ENCODE measurements at places on chromosomes 7 and 10.

GRCh38 chr10:32939296-32940111 lies 18.5 kb downstream of the ITGB1 start:
- DNase-seq = no peak

DNA sequence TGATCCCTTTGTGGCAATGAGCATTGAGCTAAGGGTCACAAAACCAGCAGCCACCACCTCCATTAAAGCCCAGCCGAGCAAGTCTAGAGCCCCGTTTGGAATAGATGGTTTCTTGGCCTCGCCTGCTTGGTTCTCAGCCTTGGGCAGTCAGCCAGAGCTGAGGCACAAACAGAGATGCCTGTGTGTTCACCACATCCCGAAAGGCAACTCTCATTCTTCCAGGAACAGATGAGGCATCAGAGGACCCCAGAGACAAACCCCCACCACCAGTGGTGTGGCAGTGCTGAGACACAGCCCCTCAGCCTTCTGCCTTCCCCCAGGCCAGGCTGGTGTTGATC lies 203.3 kb upstream of the ZMIZ1 start:
- no peak for DNase-seq

DNA sequence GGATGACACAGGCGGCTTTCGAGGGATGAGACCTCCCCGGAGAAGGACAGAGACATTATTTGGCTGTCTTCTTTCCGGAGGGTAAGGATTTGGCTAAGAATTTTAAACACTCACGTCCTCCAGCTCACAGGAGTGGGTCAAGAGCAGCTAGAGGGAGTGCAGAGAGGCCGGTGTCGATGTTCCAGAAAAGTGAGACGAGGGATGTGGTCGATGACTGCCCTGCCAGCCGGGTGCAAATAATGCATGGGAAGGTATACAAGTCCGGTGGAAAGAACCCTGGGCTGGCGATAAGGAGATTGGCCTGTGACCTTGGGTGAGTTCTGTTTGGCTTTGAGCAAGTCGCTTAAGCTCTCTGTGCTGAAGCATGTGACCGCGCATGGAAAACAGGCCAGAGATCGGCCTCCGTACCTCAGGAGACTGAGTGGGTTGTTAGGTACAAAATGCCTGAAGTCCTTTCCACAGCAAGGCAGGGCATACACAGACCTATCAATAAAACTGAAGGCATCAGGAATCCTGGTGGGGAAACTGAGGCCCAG lies 149.1 kb downstream of the UBE2H start:
- DNase-seq = no peak

- no peak for DNase-seq
These were observed 25.0 kb downstream of the RTKN2 start for GRCh38 chr10:62243647-62243997.

- no peak for DNase-seq
These were observed 345.1 kb downstream of the GLRX3 start for GRCh38 chr10:130481076-130481930.

DNA sequence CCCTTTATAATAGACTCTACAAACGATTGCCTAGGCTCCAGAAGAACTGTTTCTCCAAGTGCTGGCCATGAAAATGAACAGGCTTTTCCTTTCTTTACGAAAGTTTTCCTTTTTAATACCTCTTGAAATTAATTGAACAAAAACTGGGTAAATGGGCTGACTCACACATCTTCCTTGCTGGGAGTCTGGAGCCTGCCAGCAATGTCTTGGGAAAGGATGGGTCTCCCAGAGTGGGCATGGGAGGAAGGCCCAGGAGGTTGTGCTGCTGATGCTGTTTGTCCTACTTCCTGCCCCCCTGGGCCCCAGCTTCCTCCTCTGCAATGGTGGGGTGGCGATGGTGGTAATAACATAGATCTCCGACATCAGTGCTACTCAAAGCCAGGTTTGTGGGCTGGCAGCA lies 174.1 kb downstream of the RPS24 start:
- no peak for DNase-seq

- DNase-seq = no peak
These were observed 10.9 kb downstream of the CDHR1 start for GRCh38 chr10:84205049-84205852.

GRCh38 chr10:104937567-104937966 lies 296.5 kb downstream of the SORCS3 start:
- no peak for DNase-seq

GRCh38 chr7:107090457-107090856 lies 46.0 kb downstream of the PRKAR2B start:
- DNase-seq = no peak

DNA sequence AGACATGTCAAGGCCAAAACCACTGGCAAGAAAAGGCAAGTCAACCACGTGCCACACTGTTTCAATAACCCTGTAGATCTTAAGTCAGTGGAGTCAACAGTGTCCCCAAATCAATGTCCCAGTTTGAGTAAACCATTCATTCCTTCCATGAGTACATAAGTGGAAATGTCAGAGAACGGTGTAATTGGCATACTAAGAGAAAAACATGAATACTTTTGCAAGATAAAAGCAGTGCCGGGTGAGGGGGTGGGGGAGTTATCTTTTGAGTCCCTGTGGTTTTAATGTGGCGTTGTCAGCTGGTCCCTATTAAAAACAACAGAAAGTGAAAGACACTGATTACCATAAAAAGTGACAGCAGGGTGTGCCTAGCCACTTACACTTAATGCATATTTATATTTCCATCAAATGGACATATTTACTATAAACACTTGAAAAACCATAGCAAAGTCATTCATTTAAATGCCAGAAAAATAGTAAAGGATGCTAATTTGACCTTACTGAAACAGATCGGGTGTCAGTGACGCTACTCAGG lies 37.8 kb downstream of the RSU1 start:
- no peak for DNase-seq

DNA sequence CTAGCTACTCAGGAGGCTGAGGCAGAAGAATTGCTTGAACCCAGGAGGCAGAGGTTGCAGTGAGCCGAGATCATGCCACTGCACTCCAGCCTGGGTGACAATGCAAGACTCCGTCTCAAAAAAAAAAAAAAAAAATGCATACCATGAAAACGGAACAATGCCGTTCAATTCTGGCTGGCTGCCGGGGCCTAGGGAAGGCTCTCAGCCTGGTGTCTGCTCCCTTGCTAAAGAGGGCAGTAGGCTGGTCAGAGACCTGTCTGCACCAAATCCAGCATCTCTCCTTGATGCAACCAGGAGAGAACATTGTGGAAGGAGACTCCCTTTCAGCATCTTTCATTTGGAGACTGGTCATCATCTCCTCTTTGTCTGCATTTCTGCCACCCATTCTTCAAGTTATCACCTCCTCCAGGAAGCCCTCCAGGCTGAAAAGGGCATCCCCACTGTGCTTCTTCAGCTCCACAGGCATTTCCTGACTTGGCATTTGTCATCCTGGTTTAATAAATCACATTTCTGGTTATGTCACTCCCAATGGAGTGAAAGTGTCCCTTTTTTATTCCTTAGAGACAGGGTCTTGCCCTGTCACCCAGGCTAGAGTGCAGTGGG lies 24.7 kb downstream of the MYL10 start:
- no peak for DNase-seq

- DNase-seq = no peak
These were observed 39.8 kb downstream of the CFAP58 start for GRCh38 chr10:104393387-104393786.

DNA sequence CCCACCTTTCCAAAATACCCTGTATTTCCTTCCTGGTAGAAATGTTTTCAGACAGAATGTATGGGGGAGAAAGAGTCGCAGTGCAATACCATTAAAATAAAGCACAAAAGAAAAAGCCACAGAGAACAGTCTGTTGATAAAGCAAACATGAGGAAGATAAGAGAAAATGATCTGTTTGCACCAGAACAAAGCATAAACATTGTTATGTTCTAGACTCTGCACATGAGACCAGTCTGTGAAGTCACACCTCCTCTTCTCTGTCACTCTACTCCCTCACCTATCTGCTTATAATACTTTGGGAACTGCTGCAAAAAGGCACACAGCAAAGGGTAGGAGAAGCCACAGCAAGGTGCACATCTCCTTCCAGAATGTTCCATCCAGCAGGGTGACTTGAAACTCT lies 67.2 kb upstream of the LRGUK start:
- DNase-seq = no peak

DNA sequence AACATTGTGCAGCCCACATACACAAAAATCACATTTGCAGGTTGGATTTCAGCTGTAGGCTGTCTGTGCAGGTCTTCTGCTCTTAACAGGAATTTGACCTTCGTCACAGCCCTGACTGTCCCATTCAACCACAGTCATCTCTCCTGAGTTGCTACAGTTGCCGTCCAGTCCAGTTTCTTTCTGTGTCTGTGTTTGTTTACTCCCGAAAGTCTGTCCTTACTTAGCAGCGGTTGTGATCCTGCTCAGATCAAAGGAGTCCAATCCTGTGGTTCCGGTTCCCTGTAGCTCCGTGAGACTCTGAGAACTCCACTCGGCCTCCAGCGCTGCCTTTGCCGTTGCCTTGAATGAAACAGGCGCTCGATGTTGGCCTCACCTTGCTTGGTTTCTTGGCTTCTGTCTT lies 111.6 kb upstream of the GATA3 start:
- no peak for DNase-seq

GRCh38 chr7:114956702-114957101 lies 34.8 kb downstream of the MDFIC start:
- no peak for DNase-seq

GRCh38 chr7:103143868-103144267 lies 5.0 kb downstream of the NAPEPLD start:
- no peak for DNase-seq

GRCh38 chr7:158541346-158542010 lies 46.1 kb downstream of the PTPRN2 start:
- no peak for DNase-seq
